ENCODE measurements at places on chromosomes 3 and 15. TPM values are rescaled to one million over a fixed set of nuclear protein-coding genes. Genes with fewer than 3 reads are reported as not detected.
A peak's percentile ranks its signal among the peaks of the same experiment; 100 is the strongest.

DNA sequence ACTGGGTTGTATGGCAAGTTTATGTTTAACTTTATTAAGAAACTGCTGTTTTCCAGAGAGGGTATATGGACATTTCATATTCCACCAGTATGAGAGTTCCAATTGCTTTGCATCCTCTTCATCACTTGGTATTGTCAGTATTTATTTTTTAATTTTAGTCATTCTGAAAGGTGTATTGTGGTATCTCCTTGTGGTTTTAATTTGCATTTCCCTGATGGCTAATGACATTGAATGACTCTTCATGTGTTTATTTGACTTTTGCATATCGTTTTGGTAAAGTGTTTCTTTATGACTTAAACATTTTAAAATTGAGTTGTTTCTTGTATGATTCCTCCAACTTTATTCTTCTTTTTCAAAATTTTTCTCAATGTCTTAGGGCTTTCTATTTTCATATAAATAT, 44.4 kb downstream of the IL1RAP start:
- H3K4me3 ChIP-seq = no peak overlapping the region
- H3K27ac ChIP-seq = no peak overlapping the region
- H3K4me1 ChIP-seq = no peaks in the 10 kb centered on the region
- no peak for DNase-seq
- H3K27me3 ChIP-seq = no peaks in the 10 kb centered on the region

Gene BCL2A1
- 1.9 TPM for total RNA-seq

GRCh38 chr15:85172846-85173490, 191.3 kb downstream of the PDE8A start:
- H3K27me3 ChIP-seq = no peaks in the 10 kb centered on the region
- H3K4me1 ChIP-seq = no peaks in the 10 kb centered on the region
- no peak overlapping the region for H3K27ac ChIP-seq
- no peaks in the 10 kb centered on the region for H3K36me3 ChIP-seq
- no peak overlapping the region for H3K4me3 ChIP-seq

DNA sequence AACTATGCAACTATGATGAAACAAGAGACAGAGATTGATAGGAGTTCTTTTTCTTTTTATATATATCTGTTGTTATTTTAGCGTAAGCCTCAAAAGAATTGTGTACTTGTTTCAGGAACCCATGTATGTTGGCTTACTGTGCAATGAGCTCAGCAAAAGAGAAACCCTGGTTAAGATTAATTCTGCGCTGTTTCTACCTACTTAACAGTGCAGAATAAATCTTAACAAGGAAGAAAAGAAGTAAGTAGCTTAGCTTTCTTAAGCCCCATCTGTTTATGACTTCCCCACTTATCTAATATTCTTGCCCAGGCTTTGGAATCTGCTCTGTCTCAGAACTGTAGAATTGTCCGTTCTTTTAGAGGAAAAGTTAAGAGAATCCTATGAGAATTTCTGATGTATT, 27.4 kb downstream of the ECT2 start:
- no peak overlapping the region for H3K4me3 ChIP-seq
- no peak overlapping the region for H3K27ac ChIP-seq
- no peaks in the 10 kb centered on the region for H3K36me3 ChIP-seq

DNA sequence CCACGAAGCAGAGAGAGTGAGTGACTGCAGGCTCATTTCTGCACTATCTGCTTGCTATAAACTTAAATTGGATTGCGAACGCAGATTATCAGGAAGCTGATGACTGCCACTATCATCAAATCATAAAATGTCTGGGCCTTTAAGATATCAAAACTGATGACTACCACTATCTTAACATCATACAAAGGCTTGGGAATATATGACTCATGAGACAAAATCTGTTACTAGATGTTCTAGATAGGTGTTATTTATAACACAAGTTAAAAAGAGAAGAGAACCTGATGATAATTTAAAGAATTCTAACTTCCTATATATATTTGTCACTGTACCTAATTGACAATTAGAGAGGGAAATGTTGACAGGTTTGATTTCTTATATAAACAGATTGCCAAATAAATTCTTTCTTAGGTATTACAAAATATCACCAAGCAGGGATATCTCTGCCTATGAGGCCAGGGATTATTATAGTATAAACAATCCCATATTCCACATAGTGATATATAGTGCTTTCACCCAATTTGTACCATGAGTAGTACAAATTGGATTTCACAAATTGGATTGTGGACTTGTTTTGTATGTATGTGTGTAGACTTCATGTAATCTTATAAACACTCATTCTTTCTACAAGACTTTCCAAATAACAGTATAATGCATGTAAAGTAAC, 1157.2 kb downstream of the ROBO1 start:
- DNase-seq = no peak
- H3K27ac ChIP-seq = no peak overlapping the region
- no peaks in the 10 kb centered on the region for H3K4me1 ChIP-seq
- no peak overlapping the region for H3K4me3 ChIP-seq
- no peaks in the 10 kb centered on the region for H3K27me3 ChIP-seq

- H3K4me1 ChIP-seq = no peaks in the 10 kb centered on the region
- no peak for DNase-seq
- no peaks in the 10 kb centered on the region for H3K36me3 ChIP-seq
Observed at GRCh38 chr3:110806924-110807323, 264.7 kb upstream of the NECTIN3 start.

- no peak for DNase-seq
- no peak overlapping the region for H3K4me3 ChIP-seq
- no peaks in the 10 kb centered on the region for H3K27me3 ChIP-seq
- no peaks in the 10 kb centered on the region for H3K36me3 ChIP-seq
- H3K4me1 ChIP-seq = peaks cover 3% of the 10 kb centered on the region
- H3K27ac ChIP-seq = no peak overlapping the region
Observed at GRCh38 chr3:46495901-46496456, 1.8 kb upstream of the RTP3 start.

DNA sequence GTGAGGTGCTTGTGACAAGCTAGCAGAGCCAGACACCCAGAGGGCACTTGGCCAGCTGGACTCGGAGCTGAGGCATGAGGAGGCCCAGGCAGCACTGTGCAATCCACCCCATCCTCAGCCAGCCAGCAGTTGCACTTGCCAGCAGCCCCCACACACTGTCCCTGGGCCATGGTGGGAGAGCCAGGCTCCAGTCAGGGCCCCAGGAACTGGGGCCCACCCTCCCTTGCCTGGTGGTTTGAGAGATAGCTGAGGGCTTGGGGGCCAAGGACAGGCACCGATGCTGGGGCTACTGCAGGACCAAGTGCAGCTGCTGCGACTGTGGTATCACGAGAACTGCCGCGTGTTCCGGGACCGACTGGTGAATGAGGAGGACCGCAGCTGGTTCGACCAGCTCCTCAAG, 63.5 kb downstream of the DNAH1 start:
- DNase-seq = no peak
- no peaks in the 10 kb centered on the region for H3K4me1 ChIP-seq
- H3K4me3 ChIP-seq = no peak overlapping the region
- peaks cover 5% of the 10 kb centered on the region for H3K36me3 ChIP-seq
- no peaks in the 10 kb centered on the region for H3K27me3 ChIP-seq

Gene RTP1
- total RNA-seq = not detected

Gene DUOX2
- total RNA-seq = 0.14 TPM

DNA sequence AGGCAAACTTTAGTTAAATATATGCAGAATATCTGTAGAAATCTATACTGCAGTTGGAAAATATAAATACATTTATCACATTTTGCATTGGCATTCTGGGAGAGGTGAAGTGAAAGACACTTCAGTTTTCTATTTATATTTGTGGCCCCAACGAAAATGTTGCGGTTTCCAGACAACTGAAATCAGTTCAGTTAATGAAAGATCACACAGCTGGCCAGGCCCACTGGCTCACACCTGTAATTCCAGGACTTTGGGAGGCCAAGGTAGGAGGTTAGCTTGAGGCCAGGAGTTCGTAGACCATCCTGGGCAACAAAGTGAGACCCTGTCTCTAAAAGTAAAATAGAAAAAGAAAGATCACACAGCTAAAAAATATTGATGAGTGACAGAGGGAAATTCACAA, 11.9 kb upstream of the CLASP2 start:
- H3K27me3 ChIP-seq = no peaks in the 10 kb centered on the region
- H3K36me3 ChIP-seq = no peaks in the 10 kb centered on the region
- no peak overlapping the region for H3K4me3 ChIP-seq
- no peak for DNase-seq
- no peak overlapping the region for H3K27ac ChIP-seq

- no peaks in the 10 kb centered on the region for H3K36me3 ChIP-seq
- peaks cover 55% of the 10 kb centered on the region for H3K4me1 ChIP-seq
- no peak overlapping the region for H3K27ac ChIP-seq
- no peak for DNase-seq
Observed at GRCh38 chr15:57041416-57041815, 123.0 kb downstream of the TCF12 start.

DNA sequence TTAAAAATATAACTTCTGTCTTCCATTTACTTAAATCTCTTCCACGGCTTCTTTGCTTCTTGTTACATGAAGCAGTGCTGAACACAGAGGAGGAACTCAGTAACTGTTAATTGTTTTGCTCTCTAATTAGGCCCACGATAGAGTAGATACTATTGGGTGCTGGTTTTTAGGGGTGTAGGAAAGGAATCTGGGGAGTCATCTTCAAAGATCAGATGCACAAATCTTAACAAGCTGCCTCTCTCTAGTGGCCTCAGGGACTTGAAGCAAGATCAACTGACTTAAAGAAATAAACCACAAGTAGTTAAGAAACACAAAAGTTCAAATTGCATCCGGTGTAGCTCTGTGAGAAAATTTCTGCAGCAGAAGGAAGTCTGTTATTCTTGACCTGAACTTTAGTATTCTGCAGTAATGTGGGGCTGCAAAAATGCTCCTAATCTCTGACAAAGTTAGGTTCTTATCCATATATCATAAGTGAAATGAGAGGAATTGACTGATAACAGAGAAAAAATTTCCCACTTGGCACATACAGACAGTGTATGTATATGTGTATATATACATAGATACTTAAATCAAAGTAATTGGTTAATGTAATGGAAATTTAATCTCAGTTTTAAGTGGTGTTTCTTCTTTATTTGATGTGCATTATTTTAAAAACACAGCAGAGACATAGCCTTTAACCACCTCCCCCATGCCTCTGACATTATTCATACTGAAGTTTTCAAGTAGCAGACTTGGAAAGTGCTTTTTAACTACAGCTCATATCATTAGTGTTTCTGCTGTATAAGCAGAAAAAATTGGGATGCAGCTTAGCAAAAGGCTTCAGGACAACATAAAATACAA, 51.8 kb downstream of the CHST2 start:
- H3K4me3 ChIP-seq = no peak overlapping the region
- no peaks in the 10 kb centered on the region for H3K4me1 ChIP-seq
- DNase-seq = no peak
- H3K27me3 ChIP-seq = no peaks in the 10 kb centered on the region
- H3K27ac ChIP-seq = no peak overlapping the region

- peak; percentile 78 for DNase-seq
- no peak overlapping the region for H3K4me3 ChIP-seq
- H3K27me3 ChIP-seq = no peaks in the 10 kb centered on the region
Observed at GRCh38 chr3:14439501-14440167, 37.2 kb downstream of the SLC6A6 start.

DNA sequence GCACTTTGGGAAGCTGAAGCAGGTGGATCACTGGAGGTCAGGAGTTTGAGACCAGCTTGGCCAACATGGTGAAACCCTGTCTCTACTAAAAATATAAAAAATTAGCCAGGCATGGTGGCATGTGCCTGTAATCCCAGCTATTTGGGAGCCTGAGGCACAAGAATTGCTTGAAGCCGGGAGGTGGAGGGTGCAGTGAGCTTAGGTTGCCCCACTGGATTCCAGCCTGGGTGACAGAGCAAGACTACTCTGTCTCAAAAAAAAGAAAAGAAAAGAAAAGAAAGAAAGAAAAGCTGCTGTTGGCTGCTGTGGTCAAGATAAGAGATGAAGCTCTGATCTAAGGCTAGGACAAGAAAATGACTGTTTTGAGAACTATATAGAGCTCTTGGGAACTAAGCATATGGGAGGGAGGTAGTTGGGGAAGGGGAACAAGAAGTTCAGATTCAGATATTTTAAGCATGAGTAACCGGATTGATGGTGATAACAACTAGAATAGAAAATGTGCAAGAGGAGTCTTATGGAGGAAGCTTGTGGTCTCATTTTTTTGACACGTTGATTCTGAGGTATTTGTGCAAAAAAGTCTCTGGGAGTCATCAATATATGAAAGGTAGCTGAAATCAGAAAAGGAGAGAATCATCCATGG, 25.7 kb downstream of the DNAH12 start:
- DNase-seq = no peak
- H3K4me1 ChIP-seq = no peaks in the 10 kb centered on the region
- no peak overlapping the region for H3K4me3 ChIP-seq
- H3K27ac ChIP-seq = no peak overlapping the region

- H3K4me3 ChIP-seq = peak overlapping the region; percentile 95
- DNase-seq = no peak
- H3K27ac ChIP-seq = peak overlapping the region; percentile 92
- peaks cover 38% of the 10 kb centered on the region for H3K36me3 ChIP-seq
Observed at GRCh38 chr15:66496951-66497501, 536 bp downstream of the SNAPC5 start.

DNA sequence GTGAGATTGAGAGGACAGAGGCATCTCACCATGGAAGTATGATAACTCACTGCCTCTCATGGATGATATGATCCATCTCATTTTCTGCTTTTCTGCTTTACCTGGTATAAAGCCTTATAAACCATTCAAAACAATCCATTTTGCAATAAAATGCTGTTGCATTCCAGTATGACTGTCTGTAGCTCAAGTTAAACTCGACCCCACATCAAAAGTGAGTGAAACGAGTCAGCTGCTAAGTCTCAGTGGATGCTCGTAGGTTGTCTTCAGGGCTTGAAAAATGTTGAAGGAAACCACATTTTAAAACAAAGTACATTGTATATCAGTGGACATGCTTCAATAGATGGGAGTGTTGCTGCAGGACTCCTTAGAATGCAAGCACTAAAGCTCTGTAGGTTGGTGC, 839.0 kb downstream of the TUSC7 start:
- H3K36me3 ChIP-seq = no peaks in the 10 kb centered on the region
- no peak overlapping the region for H3K27ac ChIP-seq
- no peaks in the 10 kb centered on the region for H3K27me3 ChIP-seq
- no peak for DNase-seq
- no peaks in the 10 kb centered on the region for H3K4me1 ChIP-seq
- H3K4me3 ChIP-seq = no peak overlapping the region

Gene MYH15
- total RNA-seq = not detected

DNA sequence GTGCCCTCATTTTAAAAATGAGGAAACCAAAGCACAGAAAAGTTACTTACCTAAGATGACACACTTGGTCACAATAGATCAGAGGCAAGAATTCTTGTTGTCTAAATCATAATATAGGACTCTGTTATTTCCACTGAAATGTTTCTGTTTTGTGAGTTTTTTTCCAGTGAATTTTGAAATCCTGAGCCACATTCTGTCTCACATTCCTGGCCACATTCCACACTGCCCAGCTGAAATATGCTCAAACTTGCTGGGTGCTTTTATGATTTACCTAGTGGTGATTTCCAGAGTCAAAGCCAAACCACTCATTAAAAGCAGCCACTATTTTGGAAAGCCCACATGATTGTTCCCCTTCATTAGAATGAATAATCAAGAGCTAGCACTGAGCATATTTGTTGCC, 82.3 kb upstream of the NPHP3 start:
- H3K4me1 ChIP-seq = no peaks in the 10 kb centered on the region
- no peak overlapping the region for H3K4me3 ChIP-seq
- H3K36me3 ChIP-seq = no peaks in the 10 kb centered on the region
- no peak overlapping the region for H3K27ac ChIP-seq
- no peak for DNase-seq
- H3K27me3 ChIP-seq = no peaks in the 10 kb centered on the region

Gene SKOR1
- total RNA-seq = 0.99 TPM

Gene JAGN1
- total RNA-seq = 39.2 TPM

GRCh38 chr3:151926956-151927355, 53.5 kb downstream of the SUCNR1 start:
- no peak for DNase-seq
- H3K4me3 ChIP-seq = no peak overlapping the region
- peaks cover 39% of the 10 kb centered on the region for H3K4me1 ChIP-seq
- no peaks in the 10 kb centered on the region for H3K36me3 ChIP-seq
- H3K27me3 ChIP-seq = no peaks in the 10 kb centered on the region
